ENCODE measurements at places on chromosomes 3 and 15.

DNA sequence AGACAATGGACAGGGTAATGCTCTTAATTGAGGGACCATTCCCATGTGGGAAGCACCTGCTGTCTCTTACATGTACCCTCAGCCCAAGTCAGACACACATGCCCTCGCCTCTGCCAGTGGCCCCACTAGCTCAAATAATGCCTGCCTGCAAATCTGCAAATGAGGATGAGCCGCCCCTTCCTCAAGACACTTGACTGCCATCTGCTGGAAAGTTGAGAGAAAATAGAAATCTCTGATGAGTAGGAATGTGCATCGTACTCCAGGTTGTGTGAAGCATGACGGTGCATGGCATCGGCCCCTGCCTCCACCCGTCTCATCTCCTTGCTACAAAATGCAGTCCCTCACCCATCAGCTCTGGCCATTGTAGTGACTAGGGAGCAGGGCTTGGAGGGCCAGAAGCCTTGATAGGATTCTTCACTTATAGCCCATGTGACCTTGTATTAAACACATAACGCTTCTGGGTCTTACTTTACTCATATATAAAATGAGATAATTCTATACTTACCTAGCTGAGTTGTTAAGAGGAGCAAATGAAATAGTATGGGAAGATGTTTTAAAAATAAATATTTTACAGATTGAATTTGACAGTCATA is 6.3 kb upstream of the SCN5A start:
- no peak for DNase-seq

- no peak for DNase-seq
These were observed 3.7 kb downstream of the CHST13 start for GRCh38 chr3:126527455-126528211.

- no peak for DNase-seq
These were observed 160.4 kb upstream of the CGNL1 start for GRCh38 chr15:57215881-57216280.

GRCh38 chr15:99909592-99910295 is 176.5 kb upstream of the LYSMD4 start:
- DNase-seq, result no peak

DNA sequence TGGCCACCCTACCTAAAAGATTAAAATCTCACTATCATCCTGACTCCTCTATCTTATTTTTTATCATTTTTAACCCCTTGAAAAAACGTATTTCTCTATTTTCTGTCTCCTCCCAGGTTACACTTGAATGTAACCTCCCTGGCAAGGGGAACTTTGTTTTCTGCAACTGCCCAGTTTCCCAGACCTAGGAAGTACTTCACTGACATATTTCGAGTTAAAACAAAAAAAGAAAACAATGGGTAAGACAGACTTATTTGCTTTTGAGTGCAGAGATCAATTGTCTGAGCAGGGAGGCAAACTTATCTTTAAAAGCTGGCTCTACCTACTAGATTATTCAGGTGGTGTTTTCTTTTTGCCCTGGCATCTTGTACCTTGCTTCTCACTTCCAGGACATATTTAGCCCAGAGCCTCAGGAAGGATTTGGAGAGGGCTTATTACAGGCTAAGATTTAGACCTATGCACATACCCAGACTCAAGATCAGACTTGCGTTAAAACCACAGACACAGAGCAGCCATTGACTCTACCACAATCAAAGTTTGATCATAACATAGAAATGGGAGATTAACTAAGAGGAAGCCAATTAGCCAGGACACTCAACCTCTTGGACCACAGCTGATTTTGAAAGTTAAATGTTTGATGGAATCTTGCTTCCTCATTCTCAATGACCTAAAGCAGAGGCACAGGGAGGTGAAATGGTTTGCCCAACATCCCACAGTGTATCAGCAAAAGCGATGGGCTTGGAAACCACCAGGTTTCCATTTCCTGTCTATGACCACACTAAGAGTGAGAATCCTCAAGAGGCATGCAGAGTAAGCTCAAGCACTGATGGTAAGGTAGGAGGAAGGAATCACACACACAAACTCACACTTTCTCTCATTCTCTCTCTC is 169.5 kb upstream of the THBS1 start:
- no peak for DNase-seq

- DNase-seq, result no peak
These were observed 80.8 kb downstream of the RFTN1 start for GRCh38 chr3:16432714-16433113.

- no peak for DNase-seq
These were observed 32.3 kb downstream of the MYO1E start for GRCh38 chr15:59340325-59340724.

DNA sequence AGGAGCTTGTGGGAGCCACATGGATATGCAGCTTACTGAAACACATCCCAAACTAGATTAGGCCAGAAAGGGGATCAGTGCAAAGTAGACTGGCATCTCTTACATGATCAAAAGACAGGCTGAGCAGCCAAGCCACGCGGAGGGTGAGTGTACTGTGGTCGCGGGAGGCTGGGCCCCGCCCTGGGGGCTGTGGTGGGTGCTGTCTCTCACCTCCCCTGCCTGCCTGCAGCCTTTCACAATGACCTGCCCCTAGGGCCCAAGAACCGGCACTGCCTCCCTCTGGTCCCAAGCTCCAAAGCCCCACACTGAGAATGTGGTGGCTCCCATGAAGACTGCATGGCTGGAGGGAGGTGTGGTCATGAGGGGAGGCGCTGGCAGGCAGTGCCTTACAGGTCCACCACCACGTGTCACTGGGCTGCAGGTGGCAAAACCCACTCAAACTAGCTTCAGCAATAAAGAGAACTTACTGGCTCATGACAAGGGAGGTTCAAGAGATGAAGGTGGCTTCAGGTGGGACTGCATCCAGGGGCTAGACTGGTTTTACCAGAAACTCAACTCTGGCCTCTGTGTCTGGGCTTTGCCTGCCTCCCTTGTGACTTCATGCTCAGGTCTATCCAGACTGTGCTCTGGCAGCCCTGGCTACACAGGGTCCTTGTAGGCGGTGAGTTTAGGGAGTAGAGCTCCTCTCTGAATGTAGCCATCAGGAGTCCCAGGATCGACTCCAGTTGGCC is 27.4 kb upstream of the PLXND1 start:
- DNase-seq, result no peak

DNA sequence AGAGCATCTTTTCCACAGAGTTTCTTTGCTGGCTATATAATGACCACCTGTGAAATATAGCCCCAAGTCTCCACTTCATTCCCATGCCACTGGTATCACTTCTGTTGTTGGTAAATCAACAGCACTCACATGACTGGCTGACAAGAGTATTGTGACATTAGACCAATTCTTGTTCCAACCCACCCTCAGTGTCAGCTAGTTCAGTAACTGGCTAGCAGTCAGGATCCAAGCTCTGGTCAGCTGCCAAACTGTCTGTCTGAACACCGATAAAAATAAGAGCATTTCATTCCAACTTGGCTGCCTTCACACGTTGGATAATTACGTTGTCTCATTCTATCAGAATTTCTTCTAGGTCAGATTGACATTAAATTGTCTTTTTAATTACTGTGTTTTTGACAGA is 166.5 kb downstream of the USP13 start:
- DNase-seq, result no peak

DNA sequence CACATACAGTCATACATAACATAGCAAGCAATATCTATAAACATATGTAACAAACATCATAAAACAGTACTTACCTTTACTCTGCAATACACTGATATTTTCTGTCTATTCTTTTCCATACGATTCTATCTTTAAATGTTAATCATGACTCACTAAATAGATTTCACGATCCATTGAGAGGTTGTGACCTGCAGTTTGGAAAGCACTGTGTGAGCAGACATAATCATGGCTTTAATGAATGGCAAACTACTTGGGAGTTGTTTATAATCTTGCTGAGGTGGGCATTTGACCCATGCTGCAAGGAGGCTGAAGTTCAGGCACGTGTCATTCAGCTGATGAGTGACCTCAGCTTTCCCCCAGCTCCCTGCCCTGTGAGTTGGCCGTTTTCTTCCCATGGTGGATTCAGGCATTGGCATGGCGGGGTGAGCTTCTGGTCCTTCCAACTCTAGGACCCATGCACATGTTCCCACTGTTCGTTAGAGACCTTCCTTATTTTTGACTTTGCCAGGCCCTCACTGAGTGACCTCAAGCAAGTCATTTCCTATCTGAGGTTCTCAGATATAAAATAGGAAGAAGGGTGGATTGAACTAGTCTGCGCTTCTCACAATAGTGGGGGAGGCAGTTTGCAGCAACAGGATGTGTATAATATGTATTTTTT is 41.7 kb downstream of the PAQR5 start:
- no peak for DNase-seq

DNA sequence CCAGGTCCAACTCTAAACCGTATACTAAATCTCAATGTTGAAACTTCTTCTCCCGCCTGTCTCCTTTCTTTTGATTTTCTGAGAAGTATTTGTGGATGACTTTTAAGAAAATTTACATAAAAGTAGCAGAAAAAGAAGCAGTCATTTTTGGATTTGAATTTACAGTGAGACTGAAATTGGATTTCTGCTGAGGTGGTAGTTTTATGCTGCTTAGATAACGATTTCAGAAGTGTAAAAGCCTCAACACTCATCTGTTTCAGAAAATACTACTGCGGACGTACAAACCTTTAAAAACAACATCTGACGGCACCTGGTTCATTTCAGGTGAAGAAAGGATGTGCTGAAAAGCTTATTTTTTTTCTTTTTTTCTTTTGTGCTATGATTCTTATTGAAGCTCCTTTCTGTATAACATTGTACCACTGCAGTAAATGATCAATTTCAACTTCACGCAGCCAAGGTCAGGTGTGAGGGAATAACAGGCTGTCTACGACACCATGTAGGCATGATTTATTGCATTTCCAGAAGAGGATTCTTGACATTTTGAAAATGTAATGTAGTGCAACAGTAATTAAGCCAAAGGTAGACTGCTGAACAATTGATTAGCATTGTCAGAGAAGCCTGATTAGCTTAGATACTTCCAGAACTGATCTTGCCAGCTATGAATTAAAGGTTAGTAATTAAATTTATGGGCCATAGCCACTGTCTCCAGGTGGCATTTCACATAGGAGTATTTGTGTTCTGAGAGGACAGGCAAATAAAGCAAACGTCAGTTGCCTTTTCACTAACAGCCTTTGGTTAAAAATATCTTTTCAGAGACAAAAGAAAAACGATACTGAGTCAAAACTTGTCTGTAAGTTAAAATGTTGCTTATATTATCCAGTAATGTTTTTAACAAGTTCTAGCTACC is 134.6 kb upstream of the KBTBD8 start:
- no peak for DNase-seq

- no peak for DNase-seq
These were observed 313.9 kb downstream of the PTPRG start for GRCh38 chr3:61875046-61875844.

GRCh38 chr3:56118968-56119367 is 349.3 kb downstream of the ERC2 start:
- DNase-seq, result no peak

GRCh38 chr3:113927556-113927955 is 20.3 kb upstream of the ZDHHC23 start:
- no peak for DNase-seq

DNA sequence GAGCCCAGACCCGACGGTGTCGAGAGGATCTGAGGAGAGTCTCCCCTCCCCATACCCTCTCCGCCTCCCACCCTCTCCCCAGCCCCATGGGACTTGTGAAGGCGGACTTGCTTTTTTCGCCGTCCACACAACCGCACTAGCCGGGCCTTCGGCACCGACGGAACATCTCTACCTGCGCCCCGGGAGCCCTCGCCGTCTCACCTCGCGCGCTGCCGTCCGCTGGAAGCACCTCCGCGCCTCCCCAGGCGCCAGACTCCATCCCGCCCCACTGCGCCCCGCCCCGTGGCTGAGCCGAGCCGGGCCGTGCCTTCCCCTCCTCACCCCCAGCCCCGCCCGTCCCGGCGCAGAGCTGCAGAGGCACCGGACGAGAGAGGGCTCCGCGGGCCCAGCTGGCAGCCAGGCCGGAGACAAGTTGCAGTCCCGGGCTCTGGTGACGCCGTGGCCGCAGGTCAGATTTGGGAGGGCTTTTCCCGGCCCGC is at the start of the genes DUOX1 and DUOXA1:
Gene DUOX1 (plus strand): TSS at position 344 of the 479 bp plus-strand sequence. CDS start 1,973 bp downstream, outside the sequence.
Gene DUOXA1 (minus strand): TSS at position 229 of the 479 bp plus-strand sequence. CDS start 6,865 bp downstream, outside the sequence.
- no peak for DNase-seq

DNA sequence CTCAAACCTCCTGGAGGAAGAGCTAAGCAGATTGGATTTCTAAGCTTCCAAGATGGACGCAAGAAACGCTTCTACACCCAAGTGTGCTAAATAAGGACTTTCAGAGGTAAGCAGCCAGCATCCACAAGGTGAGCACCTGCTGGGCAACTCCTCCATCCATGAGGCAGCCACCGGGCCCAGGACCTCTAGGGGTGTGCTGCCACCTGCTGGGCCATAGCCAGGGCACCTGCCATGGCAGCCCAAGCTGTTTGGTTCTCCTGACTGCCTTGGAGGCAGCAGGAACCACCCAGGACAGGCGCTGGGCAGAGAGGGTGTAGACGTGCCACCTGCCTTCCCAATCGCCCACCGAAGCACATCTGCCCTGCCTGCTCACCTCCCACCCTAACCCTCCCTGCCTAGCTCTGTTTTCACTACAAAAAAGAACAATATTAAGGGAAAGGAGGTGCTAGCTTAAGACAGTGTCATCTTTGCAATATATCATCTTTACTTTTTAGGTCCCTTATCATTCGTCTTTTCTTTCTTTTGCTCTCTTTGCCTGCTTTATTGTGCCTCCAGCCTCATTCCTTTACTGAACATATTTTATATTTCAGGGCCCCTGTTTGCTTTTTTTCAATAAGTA is 12.9 kb downstream of the C15orf62 start:
- DNase-seq, result peak; percentile 71

DNA sequence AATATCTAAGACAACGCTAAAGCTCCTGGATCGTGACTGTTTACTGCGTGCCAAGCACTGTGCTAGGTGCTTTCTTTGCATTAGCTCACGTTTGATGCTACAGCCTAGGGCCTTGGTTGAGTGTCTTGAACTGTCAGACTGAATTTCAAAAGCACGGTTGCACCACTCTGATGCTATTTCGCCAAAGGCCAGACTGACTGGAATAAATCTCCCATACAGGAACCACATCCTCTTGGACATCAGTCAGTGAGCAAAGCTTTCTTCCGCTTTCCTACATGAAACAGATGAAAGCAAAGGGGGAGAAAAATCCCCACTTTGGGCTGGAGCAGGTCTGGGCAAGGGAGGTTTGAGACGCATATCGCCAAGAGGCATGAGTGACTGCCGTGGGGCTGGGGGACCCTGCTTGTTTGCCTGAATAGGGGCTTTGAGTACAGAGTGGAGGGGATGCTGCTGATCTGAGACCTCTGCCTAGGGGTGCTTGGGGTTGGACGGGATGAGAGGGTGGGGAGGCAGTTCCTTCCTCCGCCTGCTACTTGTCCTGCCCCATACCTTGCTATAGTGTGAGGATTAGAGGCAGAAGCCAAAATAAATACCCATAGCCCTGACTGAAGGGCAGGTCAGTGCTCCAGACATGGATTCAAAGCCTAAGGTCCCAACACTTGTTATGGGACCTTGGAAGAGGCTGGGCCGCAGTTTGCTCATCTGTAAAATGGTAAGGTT is 5.3 kb downstream of the FGD5 start:
- DNase-seq, result no peak

GRCh38 chr3:179969525-179969924 is 67.2 kb downstream of the PEX5L start:
- DNase-seq, result no peak

Measured in T follicular helper cell (primary cell).